ENCODE measurements at places on chromosomes 16 and 17.

DNA sequence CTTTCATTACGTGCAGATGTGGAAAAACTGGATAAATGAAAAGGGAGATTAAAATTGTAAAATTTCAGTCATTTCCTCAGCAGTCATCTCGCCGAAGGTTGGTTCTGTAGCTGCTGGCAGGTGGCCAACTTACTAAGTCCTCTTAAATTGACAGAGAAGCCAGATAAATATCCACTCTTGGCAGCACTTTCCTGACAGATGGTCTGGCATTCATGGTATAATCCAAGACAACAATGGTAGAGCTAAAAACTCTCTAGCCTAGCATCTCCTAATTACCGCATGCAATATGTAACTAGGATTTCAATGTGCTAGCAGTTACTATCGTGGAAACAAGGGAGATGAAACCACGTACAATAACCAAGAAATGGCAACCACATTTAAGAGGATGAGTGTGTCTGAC, 306.3 kb downstream of the CNTNAP4 start:
- no peak for DNase-seq

- no peak for DNase-seq
Measured at GRCh38 chr17:17741349-17742023, 60.2 kb downstream of the RAI1 start.

DNA sequence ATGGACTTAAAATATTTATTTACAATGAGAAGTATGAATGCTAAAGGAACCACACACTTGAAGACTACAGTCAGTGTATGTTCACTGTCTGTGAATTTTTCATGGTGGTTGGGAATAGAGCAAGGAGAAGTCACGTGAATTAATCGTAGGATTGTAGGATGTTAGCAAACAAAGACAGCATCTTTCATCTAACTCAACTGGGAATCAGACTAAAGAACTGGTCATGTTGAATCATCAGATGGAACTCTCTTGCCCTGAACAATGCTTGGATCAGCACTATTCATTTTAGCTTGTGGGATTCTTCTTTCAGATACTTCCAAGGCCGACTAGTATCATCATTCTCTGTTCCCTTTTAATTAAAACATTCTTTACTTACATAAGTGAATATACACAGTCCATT, 18.1 kb downstream of the KCNJ2 start:
- DNase-seq, result no peak

DNA sequence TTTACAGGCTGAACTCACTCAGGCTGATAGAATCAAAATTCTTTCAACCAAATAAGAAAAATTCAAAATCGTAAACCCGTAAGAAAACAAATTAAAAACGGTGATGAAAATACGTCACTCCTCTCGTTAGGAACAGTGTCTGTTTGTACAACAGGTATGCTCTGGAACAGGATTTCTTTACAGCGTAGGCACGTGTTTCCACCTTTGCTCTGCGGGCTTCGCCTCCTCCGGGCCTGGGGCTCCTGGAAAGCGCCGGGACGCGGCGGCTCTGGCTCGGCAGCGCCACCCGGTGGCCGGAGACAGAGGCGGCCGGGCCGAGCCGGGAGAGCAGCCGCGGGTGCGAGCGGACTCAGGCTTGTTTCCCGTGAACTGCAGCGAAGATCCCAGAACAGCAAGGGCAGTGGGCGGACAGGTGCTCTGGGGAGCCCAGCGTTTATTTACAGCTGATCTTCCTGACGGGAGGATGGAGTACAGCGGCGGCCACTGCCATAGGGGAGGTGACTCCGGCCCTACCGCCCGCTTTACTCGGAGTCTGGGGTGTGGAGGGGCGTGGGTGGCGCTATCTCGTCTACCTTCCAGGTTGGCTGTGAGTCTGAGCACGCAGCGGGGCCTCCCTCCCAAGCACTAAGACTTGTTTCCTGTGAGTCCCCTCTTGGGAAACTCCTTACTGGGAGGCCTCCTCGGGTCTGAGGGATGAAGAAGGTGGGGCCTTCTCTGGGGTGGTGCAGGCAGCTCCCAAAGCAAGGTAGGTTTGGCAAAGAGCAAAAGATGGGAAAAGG, 40.5 kb upstream of the ATP2A3 start:
- peak; percentile 46 for DNase-seq

GRCh38 chr16:87526238-87526947, 33.6 kb upstream of the ZCCHC14 start:
- no peak for DNase-seq

DNA sequence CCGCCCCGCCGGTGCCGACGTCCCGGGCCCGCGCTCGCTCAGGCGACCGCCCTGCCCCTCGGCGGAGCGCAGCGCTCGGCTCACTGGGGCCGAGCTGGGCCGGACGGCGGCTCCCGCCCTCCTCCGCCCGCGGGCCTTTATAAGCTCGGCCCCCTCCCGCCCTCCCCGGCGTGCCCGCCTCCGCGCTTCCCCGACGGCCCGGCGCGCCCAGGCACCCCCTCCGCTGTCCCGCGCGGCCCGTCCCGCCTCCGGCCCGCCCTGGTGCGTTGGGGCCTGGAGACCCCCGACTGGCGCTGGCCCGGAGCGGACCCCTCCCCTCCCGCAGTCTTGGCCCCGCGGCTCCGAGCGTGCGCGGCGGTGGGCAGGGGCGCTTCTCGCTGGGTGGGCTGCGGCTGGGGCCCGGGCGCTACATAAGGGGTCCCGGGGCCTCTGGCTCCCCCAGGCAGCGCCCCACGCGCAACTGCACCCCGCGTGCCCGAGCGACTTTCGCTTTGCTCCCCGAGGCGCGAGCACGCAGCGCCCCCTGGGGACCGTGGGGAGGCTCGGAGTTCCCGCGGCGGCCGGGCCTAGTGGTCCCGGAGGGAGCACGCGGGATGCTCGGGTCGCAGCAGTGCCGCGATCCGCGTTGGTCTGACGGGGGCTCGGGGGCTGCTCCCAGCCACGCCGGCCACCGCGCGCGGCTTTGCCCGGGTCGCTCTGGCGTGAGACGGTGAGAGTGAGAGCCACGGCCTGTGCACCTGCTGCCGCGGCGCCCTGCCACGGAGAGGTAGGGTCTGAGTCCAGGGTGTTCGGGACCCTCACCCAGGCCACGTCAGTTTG, at the start of gene PIEZO1:
TSS of gene PIEZO1 (minus strand) at position 115 of the 819 bp plus-strand sequence. CDS start 256 bp downstream, outside the sequence.
- DNase-seq, result peak; percentile 80

DNA sequence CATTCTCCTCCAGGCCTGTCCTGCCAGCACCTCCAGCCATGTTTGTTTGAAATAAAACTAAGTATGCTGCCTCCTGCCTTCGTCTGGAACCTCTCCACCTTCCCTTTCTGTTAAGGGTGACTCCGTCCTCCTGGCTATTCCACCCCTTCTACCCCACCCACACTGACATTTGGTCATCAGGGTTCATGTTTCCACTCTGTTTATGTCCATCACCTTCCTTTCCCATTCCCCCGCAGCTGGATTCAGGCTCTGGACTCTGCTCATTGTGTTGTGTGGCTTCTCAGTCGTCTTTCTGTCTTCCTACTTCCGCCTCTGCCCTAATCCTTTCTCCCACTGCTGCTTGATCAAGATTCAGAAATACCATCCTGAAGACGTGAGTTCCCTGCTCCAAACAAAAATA, 28.6 kb downstream of the EPN2 start:
- no peak for DNase-seq

DNA sequence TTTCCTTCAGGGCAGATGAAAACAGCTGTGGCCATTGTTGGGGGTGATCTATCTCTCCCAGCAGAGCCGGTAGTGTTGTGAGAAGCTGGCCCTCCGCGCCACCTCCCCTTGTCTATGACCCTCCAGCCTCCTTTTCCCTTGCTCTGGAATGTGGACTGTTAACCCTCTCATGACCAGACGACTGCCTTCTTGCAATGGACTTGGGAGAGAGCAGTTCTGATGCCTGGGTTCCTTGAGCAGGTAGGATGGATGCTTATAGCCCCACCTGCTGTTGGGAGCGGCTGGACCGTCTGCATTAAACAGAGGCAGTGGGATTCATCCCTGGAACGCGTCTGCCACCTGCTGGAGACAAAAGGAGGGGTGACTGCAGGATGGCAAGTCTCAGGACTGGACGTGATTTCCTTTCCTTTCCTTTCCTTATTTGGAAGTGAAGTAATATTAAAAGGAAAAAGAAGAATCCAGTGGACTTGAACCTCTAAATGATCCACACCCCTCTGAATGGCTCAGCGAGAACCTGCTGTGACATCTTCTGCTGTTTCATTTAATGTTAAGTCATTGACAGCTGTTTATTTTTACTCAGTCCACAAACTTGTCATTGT, 1.8 kb upstream of the SOST start:
- DNase-seq, result peak; percentile 79

DNA sequence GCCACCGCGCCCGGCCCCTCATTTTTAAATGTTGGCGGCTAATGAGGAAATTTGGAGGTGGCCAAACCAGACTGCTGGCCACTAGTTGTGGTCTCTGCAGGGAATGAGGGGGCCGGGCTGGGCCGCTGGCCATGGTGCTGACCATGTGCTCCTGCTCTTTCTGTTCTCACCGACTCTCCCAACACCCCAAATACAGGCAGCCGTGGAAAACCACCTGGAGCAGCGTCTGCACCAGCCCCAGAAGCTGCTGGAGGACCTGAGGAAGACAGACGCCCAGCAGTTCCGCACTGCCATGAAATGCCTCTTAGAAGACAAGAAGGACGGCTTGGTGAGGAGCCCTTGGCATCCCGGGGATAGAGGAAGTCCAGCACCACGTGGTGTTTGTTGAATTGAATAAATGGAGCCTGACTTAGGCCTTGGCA, 21.3 kb downstream of the OTOA start:
- DNase-seq, result no peak

GRCh38 chr16:6374821-6375220, 957.8 kb upstream of the RBFOX1 start:
- DNase-seq, result no peak

GRCh38 chr17:40541060-40541872, 24.0 kb downstream of the CCR7 start:
- peak; percentile 51 for DNase-seq

- DNase-seq, result no peak
Measured at GRCh38 chr16:51155199-51155607, 4.1 kb upstream of the SALL1 start.

Measured in central memory CD8-positive, alpha-beta T cell (primary cell).